ENCODE measurements at places on chromosomes 12 and 14.

GRCh38 chr14:35879654-35880249 is 53.6 kb downstream of the BRMS1L start:
- no peak for DNase-seq

DNA sequence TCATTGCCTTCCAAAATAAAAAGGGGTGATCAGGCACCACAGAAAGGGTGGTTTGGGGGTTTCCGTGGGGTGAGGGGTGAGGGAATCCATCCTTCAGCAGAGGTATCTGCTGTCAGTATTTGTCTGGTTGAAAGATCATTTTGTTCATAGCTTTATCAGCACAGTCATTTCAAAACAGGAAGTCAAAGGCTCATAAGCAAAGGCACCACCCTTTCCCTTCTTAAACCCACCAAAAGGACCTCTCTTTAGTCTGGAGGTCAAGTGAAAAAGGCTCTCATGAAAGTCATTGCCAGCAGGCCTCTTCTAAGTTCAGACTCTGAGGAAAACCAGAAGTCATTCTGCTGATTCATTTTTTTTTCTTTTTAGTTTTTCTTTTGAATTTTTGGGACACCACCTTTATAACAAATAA is 6.2 kb downstream of the CHST11 start:
- no peak for DNase-seq

GRCh38 chr14:95133282-95133681 is 24.0 kb downstream of the DICER1 start:
- no peak for DNase-seq

DNA sequence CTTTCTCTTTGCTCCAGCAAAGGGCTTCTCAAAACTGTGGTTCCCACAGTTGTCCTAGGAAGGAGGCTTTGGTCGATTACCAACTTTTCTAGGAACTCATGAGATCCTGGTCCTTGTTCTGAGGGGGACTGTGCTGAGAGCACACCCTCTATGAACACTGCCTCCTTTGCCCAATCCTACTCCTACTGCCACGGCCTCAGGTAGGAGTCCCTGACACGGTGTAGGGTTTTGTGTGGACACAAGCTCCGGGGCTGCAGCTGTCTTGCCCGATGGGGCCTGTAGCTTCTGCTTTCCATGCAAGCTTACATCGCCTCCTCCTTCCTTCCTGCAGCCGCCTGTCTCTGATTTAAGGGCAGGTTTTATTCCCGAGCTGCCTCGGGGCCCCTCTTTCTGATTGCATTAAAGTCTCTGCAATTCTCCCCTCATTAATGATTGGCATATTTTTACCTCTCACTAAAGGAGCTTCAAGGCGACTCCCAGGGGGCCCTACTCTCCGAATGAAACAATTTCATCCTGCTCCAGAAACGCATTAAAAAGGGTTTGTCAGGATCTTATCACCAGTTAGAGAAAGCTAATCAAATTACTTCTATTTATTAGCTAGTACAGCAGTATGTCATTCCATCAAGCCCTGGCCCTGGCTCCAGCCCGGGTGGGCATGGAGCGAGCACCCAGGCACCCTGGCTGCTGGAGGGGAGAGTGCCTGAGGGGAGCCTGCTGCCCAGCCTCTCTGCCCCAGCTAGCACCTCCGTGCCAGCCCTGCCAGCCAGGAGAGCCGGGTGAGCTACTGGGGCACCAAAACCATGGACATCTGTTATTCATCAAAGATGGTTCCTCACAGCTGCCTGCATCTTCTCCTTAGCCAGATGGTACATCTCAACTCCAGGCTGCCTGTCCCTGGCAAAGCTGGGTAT is 38.0 kb upstream of the ESRRB start:
- no peak for DNase-seq

GRCh38 chr14:77097006-77097699 is 905 bp upstream of the CIPC start:
- no peak for DNase-seq

DNA sequence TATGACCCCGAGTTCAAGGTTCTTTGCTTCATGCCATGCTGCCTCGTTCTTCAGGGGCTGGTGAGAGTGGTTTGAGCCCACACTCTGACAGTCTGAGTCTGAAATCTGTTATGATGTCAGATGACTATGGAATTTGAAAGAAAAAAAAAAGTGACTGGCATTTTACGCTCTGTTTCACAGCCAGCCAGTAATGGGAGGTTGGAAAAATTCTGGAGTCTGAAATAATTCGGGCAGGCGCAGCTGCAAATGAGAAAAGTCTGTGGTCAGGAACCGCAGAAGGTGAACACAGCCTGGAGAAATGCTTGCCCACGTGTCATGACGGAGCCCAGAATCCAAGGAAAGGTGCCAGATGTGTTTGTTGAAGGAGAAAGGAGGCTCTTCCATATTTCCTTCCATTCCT is 269.8 kb upstream of the PWP1 start:
- peak; percentile 69 for DNase-seq

- DNase-seq = no peak
Measured at GRCh38 chr12:54859502-54859901, 5.2 kb downstream of the MUCL1 start.

GRCh38 chr12:75658901-75659823 is 147.8 kb upstream of the KRR1 start:
- DNase-seq = no peak

- DNase-seq = no peak
Measured at GRCh38 chr12:127035011-127035879, 1231.7 kb upstream of the TMEM132C start.

- no peak for DNase-seq
Measured at GRCh38 chr12:4242595-4242994, 31.0 kb upstream of the CCND2 start.

DNA sequence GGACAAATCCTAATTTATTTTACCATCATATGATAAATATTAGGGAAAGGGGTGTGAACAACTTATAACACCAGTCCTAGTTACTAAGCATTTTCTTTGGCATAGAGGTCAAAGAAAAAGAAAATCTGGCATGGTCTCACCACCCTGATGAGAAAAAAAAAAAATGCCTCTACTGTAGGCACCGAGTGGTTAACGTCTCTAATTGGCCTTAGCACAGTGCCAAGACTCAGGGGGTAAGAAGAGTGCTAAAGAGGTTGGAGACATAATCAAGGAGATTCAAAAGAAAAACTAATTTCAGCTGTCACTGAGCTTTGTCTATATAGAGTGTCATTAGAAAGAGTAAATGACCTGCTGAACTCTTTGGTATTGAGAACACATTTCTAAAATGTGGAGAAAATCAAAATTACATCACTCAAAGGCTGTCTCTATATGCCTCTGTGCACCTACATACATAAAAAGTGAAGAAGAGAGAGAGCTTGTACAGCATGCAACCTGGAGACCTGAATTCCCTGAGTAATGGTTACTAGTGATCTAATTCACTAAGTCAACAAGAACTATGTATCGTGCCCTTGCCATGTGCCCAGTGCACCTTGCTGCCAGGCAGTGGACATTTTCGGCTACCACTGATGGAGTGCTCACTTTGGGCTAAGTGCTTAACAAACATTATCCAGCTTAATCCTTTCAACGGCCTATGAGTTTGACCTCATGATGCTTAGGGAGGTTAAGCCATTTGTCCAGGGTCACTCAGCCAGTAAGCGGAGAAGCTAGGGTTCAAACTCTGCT is 113.8 kb upstream of the G2E3 start:
- DNase-seq = no peak

- no peak for DNase-seq
Measured at GRCh38 chr14:90740081-90740480, 76.1 kb downstream of the TTC7B start.

DNA sequence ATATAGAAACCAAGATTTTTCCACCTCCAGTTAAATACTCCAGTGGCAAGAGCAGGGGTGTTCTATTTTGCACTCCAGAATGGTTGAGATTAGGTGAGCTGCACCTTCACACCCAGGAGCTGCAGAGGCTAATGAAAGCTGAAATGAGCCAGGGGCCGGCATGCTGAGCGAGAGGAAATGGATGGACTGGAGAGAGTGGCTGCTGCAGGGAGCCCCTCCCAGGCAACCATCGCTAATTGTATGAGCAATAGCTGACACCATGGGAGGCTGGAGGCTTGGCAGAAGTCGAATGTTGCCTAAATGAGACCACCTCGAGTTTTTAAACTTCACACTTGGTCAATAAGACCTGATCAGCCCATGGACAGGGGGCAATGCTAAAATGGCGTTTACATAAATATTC is 301.8 kb upstream of the TMPO start:
- DNase-seq = no peak

GRCh38 chr14:68888025-68888850 is 90.9 kb downstream of the ACTN1 start:
- DNase-seq = no peak

DNA sequence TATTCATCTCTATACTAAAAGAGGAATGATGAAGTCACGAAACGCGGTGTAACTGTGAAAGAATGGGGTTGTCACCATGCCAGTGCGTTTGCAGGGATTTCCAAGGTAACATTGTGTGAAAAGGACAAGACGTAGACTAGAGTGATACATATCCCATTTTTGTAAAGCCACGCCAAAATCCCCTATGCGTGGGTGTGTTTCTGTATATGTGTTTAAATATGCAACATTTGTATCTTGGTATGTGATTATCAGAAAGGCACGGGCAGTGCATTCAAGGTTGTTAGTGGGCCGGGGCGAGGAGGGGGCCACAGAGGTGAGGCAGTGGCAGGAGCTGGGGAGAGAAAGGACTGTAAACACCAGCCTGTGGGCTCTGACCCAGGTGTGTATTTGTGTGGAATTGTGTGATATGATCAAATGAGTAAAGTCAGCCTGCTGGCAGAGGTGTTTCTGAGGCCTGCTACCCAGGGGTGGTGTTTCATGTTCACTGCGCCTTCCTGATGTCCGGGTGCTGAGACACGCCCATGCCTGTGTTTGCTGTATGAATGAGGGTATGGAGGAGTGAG is 137.8 kb downstream of the ADGRD1 start:
- DNase-seq = no peak

DNA sequence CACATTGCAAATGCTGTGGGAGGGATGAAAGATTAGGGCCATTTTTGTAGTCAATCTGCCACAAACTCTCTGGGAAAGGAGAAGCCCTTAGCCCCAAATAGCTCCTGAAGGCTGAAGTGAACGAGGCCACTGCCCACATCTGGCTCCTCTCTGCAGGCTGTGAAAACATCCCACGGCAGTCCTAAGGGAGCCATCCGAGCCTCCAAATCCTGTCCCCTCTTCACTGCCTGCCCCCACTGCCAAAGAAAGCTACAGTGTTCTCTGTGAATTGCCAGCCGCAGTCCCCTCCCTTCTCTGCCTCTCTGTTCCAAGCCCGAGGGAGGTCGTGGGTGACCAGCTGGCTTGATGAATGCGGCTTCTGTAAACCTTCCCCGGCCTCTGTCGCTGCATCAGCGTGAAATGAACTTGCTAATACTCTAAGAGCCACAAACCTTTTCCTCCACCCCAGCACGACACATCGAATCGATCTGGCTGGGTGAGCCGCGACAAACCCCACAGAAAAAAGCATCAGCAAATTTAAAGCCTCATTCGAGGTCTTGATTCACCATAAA is 180.7 kb upstream of the NRXN3 start:
- no peak for DNase-seq

All from GM04504 (cell line).